ENCODE measurements at places on chromosomes 4 and X.

GRCh38 chrX:119375561-119375960, 23.6 kb upstream of the SLC25A43 start:
- no peak for DNase-seq

GRCh38 chr4:168541266-168541953, 44.6 kb downstream of the PALLD start:
- no peak for DNase-seq

GRCh38 chr4:81214144-81214880, 710 bp downstream of the PRKG2 start:
- no peak for DNase-seq

DNA sequence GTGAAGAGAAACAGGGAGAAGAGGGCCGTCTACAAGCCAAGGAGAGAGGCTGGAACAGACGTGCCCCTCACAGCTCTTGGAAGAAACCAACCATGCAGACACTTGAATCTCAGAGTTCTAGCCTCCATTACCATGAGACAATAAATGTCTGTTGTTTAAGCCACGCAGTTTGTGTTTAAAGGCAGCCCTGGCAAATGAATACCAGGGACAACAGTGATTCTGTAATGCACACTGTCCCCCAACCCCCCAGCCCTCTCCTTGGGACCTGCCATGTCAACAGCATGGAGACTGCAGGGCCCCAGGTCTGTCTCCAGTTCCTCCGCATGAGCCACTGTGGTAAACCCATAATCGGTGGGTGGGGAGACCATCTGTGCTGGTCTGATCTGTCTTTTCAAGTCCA, 348.0 kb upstream of the KLF3 start:
- DNase-seq, result no peak

DNA sequence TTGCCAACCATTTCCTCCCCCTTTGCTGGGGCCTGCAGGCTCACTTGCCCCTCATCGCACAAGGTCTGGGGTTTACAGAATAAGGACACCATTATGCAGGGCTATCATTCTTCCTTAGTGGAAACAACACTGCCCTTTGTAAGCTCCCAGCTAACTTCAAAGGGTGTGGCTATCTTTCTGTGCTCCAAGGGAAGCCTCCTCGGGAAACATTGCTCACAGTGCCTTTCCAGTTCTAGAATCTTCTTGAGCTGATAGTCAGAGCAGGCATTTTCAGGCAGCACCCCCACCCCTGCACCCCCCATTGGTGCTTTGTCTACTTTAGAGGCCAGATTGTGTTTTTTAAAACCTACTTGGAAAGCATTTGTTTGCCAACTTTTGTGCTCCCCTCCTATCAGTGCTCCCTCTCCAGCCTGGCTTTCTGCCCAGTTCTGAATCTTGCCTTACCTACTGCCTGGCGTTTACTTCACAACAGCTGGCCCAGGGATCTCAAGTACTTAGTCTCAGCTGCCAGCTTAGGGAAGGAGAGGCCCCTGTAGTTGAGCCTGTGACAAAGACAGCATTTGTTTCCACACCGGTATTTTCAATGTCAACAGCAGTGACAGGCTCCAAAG, 53.5 kb downstream of the PLAC1 start:
- DNase-seq, result no peak

DNA sequence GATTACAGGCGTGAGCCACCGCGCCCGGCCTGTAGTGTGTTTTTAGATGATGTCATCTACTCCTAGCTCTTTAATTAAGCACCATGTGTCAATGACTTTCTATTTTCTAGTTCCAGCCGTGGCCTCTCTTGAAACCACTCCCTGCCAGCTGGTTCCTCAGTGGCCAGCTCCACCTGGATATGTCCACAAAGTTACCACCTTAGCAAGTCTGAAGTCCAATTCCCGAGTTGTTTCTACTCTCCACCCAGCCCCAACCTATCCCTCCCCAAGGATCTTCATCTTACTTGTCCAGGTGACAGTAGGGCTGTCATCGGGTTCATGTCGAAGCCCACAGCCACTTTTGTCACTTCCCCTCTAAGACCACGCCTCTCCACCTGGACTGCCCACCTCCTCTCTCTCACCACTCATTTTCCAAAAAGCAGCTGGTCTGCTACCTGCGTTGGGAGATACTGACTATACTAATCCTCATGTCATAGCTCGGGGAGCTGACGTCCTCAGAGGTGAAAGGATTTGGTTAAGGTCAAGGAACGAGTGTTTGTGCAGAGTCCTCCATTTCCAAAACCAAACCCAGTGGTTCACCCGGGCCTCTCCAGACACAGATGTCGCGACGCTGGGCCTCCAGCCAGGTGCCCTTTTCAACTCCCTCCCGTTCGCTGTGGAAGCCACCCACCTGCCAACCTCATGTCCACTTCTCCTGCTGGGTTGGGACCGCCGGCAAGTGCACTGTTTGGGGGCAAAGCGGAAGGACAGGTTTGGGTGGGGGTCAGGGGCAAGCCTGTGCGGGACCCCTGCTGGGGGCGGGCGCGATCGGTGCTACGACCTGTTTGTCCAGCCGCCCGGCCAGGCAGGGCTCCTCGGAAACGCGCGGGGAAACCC, 704 bp downstream of the FAM3A start:
- DNase-seq, result no peak

DNA sequence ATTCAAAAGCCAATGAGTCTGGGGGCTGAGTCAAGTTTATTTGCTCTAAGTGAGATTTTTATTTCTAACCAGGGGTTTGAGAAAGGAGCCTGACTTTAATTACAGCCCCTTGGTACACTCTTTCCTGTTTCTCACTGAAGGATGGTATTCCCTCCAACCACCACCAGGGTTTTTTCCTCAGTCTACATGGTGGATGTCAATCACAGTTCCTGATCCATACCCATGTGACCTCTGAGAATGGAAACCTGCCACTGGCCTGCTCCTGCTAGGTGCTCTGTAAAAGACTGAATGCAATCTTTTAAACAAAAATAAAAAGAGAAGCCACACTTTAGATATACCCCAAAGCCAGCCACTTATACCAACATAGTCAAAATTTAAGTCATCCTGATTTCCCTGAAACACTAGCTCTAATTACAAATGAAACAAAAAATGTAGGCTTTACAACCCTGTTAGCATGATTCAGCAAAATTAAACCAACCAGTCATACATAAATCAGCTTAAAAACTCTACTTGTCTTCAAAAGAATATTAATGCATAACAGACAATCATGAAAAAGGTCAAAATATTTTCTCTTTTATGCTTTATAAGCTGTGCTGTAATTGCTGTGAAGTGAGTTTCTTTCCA, 112.1 kb upstream of the NWD2 start:
- DNase-seq, result no peak

- DNase-seq, result no peak
Observed at GRCh38 chr4:57081651-57082621, 28.2 kb downstream of the IGFBP7 start.

DNA sequence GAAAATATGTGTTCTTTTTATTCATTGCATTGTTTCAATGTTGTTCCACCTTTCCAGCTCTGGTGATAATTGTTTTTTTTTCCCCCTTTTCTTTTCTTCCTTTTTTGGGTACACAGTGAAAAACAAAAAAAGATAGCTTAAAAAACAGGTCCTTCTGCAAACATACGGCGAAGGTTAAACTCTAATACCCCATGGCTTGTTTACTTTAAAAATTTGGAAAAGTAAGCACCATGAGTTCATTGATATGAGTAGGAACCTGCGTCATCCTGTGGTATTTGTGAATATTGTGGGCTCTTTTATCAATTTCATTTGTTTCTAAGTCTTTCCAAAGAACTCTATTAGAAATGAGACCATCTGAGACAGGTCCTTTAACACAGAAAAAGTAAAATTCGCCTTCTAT, 123.5 kb downstream of the CHRNA9 start:
- no peak for DNase-seq

- DNase-seq, result no peak
Observed at GRCh38 chr4:76214177-76214675, 602 bp upstream of the SCARB2 start.

- DNase-seq, result no peak
Observed at GRCh38 chr4:114401483-114401882, 197.1 kb upstream of the UGT8 start.

DNA sequence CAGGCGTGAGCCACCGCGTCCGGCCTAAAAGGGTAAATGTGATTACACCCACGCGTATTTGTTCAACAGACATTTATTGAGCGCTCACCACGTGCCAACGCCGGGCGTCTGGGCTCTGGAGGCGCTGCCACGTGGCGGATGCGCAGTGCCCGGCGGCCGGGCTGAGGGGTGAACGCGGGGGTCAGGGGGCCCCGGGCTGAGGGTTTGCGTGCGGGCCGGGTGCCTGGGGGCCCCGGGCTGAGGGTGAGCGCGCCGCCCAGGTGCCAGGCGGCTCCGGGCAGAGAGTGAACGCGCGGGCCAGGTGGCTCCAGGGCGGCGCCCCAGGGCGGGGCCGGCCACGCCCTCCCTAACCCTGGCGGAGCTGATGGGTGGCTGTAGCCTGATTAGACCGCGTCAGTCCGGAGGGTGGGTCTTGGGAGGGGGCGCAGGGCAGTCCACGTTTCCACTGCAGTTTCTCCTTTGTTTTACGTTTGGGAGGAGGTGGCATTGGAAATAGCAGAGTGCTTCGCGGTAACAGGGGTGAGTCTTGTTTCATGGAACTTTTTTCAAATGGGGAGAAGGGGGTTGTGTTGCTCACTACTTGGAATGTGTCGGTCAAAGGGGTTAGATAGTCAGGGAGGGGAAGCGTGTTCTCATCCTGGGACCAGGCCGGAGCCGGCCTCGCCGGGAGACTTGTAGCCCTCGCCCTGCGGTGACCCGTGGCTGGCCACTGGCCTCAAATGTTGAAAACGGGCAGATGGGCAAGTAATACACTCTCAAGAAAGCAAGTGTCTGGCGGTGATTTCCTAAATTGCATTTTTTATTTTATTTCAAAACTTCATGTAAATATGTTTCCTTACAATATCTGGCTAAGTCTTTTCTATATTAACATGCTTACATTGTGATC, at the start of gene ZFP42:
Gene ZFP42, plus strand, starts transcription at position 450 of the 886 bp plus-strand sequence. CDS start 7,037 bp downstream, outside the sequence.
- DNase-seq, result no peak

DNA sequence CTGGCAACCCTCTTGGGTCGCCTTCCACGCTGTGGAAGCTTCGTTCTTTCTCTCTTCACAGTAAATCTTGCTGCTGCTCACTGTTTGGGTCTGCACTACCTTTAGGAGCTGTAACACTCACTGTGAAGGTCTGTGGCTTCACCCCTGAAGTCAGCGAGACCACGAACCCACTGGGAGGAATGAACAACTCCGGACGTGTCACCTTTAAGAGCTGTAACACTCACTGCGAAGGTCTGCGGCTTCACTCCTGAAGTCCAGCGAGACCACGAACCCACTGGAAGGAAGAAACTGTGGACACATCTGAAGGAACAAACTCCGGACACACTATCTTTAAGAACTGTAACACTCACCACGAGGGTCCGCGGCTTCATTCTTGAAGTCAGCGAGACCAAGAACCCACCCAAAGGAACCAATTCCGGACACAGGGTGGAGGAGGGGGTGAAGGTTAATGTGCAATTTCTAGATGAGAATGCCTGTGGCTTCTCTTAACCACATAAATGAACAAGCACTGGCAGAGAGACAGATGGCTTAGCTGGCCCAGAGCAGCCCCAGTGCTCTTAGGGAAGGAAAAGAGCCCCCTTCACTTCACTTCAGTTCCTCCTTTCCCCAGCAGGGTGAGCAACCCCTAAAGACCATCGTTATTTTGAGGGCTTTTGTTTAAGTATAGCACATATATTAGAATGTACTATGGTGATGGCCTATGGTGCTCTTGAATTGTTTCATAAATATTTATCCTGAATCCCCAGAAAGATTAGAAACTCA, 73.0 kb downstream of the LUZP4 start:
- no peak for DNase-seq

DNA sequence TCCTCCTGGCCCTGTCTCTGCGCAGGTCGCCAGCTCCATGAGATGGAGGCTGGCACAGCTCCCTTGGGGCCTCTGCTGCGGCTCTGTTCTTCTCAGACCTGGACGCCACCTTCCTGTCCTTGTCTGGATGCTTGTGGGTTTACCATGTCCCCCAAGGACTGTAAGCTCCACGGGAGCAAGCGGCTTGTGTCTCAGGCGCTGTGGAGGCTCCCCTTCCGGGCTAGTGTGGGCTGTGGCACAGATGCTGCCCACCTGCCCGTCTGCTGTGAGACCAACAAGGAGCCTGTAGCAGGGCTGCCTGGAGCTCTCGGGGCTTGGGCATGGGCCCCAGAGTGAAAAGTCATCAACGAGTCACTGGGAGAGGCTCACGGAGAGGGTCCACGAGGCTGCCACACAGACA, 25.2 kb downstream of the NAT8L start:
- no peak for DNase-seq

- no peak for DNase-seq
Observed at GRCh38 chr4:169484485-169484884, 127.9 kb downstream of the NEK1 start.

DNA sequence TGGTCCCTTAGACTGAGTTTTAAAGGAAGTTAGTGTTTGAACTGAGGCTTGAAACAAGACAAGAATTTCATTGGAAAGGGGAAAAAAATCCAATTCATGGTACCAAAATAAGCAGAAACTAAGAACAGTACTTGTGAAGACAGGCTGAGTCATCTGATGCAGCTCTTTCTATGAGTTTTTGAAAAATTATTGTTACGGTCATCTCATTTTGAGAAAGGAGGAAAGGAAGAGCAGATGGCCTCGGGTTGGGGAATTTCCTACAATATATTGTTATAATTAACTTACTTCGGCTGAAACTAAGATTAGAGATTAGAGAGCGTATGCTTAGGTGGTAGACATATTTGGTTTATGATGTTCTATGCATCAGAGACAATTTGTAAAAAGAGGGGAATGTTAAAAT, 2164.8 kb upstream of the AGA start:
- no peak for DNase-seq

- no peak for DNase-seq
Observed at GRCh38 chr4:30802622-30803323, 82.6 kb downstream of the PCDH7 start.

DNA sequence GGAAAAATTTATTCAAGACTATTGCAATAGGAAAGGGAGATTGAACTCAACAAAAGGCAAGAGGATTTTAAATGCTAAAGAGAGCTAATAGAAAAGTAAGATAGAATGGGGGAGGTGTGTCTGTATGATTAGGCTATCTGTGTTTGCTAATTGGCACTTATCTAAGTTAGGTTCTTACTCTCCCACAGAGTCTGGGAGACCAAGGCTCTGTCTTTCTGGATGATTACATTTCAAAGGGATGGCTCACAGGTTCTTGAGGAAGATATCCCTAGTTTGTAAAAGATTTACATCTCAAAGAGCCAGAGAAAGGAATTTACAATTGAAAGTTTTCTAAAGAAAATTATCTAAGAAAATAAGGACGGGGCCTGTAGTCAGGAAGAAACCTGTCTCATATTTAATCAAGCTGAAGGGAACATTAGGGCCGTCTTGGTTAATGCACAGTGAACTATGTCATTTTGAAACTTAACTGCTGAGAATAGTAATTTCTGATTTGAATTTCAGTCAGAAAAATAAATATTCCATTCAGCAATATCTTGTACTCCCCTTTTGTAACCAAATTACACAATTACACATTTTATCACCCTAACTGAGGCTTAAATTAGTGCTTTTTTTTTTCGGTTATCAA, 75.8 kb downstream of the MAGEB10 start:
- no peak for DNase-seq
